ENCODE measurements at places on chromosomes 11 and 22. TPM values are rescaled to one million over a fixed set of nuclear protein-coding genes. Genes with fewer than 3 reads are reported as not detected.

The ANO1 gene
- 11.3 TPM for total RNA-seq

DNA sequence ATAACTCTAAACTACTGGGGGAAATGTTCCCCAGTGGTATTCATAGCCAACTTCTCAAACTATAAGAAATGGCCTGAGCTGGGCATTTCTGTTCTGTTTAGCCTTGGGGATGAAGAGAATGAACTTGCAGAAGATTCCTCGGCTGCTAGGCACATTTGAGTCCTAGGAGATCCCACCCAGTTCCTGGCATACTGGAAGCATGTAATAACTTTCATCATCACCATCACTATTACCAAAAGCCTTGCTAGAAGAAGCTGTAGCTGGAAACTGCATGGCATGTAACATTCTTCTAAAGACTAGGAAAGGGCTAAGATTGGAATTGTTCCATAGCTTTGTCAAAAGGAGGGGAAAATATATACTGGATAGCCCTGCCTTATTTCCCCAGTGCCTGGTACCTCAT, 40.1 kb upstream of the SLC1A2 start:
- no peak overlapping the region for H3K27ac ChIP-seq
- DNase-seq = no peak
- no peaks in the 10 kb centered on the region for H3K4me1 ChIP-seq
- no peaks in the 10 kb centered on the region for H3K27me3 ChIP-seq
- H3K4me3 ChIP-seq = no peak overlapping the region
- H3K36me3 ChIP-seq = no peaks in the 10 kb centered on the region

- peak overlapping the region; percentile 76 for H3K27ac ChIP-seq
- no peaks in the 10 kb centered on the region for H3K27me3 ChIP-seq
- peaks cover 27% of the 10 kb centered on the region for H3K4me1 ChIP-seq
- peak overlapping the region; percentile 73 for H3K4me3 ChIP-seq
Measured at GRCh38 chr22:45164270-45165088, 754 bp downstream of the NUP50 start.

DNA sequence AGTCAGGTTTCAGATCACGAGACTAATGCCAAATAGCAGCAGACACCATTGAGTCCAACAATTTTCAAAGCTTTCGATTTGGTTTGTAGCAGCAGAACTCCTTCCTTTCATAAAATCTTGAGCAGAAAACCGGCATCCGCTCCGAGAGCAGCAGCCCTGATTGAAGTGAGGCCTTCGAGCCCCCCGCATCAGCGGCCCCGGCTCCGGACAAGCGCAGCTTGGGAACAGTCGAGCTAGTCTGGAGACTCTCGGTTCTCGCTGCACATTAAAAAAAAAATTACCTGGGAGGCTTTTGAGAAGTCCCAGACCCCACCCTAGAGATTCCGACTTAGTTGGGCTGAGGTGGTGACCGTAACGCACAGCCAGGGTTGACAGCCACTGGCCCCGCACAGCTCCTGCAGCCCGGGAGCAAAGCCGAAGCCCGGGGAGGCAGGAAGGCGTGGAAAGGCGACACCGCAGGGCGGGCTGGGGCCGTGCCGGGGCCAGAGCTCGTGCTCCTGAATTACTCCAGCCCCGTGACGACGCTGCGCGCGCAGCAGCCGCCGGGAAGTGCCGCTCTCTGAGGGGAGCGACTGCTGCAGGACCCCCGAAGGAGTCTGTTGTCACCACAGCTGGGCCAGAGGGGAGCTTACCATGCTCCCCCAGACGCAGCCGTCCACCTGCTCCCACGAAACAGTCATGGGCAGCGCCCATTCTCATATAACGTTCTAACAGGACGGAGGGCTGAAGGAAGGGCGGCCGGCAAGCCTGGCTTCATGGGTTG, 57.8 kb downstream of the SPATA19 start:
- peak overlapping the region; percentile 56 for H3K4me3 ChIP-seq
- DNase-seq = peak; percentile 27
- H3K27ac ChIP-seq = no peak overlapping the region
- no peaks in the 10 kb centered on the region for H3K36me3 ChIP-seq
- peaks cover 4% of the 10 kb centered on the region for H3K27me3 ChIP-seq

DNA sequence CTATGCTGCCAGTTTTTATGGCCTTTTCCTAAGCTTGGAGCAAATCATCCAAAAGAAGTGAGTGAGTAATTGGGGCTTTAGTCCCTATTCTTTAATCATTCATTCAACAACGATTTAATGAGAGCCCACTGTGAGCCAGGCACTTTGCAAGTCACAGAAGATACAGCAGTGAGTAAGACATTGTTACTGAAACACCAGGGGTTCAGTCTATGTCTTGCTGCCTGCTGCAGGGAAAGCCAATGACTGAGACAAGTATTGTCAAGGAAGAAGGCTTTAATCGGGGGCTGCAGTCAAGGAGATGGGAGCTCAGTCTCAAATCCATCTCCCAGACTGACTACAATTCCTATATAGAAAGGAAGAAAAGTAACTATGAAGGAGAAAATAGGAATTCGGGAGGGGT, 228.3 kb downstream of the FAM181B start:
- H3K27me3 ChIP-seq = no peaks in the 10 kb centered on the region
- H3K4me3 ChIP-seq = no peak overlapping the region
- H3K4me1 ChIP-seq = no peaks in the 10 kb centered on the region
- no peak overlapping the region for H3K27ac ChIP-seq
- no peak for DNase-seq

- H3K36me3 ChIP-seq = no peaks in the 10 kb centered on the region
- H3K27ac ChIP-seq = no peak overlapping the region
- H3K4me3 ChIP-seq = no peak overlapping the region
Measured at GRCh38 chr11:133081730-133082452, 450.4 kb downstream of the OPCML start.
